MM.1S (cell line): ENCODE measurements at places on chromosomes 4 and X.

DNA sequence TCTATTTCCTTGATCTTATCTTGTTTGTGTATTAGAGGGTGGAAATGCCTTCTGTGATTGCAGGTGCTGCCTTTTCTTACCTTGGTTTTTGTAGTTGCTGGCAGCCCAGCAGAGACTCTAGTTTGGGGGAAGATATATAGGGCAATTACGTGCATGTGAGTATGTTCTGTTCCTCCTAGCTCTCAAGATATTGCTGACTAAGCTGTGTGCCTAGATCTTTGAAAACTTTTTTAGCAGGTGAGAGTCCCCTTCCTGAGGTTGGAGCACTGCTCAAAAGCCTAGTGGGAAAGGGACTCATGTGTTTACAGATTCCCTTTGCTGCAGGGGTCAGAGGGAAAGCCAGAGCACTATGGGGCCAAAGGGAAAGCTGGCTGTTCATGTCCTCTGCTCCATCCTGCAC is 136.1 kb downstream of the VSIG4 start:
- no peak for DNase-seq

DNA sequence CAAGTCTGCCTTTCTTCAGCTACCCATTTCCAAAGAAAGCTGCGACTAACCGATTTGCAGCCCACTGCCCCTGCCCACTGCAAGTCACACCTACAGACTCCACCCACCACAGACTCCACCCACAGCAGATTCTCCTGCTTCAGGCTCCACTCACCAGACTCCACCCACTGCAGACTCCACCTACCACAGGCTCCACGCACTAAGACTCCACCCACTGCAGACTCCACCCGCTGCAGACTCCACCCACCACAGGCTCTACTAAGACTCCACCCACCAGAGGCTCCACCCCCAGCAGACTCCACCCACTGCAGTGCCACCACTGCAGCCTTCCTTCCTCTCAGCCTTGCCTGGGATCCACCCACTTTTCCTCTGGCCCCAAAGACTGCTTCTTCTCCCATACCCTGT is 41.3 kb downstream of the ABLIM2 start:
- DNase-seq, result peak; percentile 21

DNA sequence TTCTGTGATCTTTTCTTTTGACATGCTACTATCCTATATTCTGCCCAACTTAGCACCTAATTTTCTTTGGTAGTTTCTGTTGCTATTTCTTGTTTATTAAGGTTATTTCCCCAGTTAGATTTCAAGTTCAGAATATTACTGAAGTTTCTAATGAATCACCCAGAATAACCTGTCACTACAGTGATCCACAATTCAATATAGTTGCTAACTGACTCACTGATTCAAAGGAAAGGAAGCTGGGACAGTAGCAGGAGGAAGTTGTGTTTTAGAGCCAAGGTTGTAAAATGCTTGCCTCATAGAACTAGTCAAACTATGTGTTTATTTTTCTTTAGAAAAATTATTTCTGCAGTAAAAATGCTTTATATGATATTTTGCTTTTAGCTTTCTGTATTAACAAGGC is 37.4 kb downstream of the PAK3 start:
- DNase-seq, result no peak

- peak; percentile 56 for DNase-seq
Measured at GRCh38 chr4:124111922-124112321, 600.6 kb downstream of the ANKRD50 start.

DNA sequence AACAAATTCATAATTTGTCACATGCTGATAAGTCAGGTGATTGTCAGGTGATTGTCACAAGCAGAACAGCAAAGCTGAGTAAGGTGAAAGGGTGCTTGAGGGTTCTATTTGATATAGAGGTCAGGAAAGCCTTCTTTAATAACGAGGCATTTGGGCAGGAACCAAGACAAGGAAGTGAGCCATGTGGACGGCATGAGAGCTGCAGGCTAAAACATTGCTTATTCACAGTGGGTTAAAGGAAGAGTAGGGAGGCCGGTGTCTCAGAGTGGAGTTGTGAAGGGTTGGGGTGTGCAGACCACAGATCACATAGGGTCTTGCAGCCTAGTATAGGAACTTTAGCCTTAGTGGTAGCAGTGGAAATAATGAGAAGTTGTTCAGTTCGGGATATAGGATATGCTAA is 31.3 kb upstream of the CYP2U1 start:
- no peak for DNase-seq

DNA sequence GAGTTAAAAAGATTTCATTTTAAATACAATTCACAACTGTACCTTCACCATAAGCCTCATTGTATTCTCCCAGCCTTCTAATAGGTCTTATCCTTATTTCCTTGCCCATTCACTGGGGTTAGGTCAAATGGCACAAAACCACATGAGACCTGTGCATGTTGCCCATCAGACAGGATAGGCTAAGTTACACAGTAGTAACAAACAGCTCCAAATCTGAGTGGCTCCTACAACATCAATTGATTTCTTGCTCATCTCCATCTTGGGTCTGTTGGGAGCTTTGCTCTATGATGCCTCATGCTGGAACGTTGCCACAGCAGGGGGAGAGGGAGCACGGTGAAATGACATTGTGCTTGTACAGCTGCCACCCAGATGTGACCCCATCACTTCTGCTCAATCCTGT is 70.6 kb downstream of the DHX15 start:
- no peak for DNase-seq

GRCh38 chr4:61350932-61351331 is 150.8 kb downstream of the ADGRL3 start:
- no peak for DNase-seq

DNA sequence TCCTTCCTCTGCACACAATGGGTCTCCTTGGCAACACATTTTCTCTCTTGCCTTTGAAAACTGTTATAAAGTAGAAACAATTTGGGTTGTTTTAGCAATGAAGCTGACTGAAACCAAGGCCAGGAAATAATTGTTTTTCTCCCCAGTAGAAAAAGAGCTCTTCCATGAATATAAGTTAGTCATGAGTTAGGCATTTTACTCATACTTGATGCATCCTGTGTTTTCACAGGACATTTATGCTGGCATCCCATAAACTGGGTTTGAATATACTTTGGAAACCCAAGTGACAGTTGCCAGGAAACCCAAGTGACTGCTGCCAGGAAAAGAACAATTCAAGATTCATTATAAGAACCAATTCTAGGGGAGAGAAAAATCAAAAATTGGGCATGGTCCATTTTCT is 128.6 kb upstream of the NPY2R start:
- no peak for DNase-seq

- no peak for DNase-seq
Measured at GRCh38 chr4:98765771-98766170, 107.4 kb upstream of the TSPAN5 start.

DNA sequence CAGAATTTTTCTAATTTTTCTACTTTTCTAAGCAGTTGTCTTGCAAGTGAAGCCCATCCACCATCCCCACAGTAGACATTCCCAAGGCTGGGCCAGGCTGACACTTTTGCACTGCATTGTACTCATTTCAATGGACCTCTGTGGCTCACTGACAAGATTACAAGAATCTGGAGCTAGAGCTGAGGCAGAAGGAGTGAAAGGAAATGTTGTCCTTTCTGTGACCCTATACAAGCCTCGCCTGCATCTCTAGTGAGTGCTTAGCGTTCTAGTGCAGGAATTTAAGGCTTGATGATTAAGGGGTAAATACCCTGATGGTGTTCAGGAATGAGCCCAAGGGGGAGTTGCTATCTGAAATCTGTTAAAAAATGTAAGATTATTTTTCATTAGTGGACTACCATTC is 6.3 kb downstream of the MAGED1 start:
- no peak for DNase-seq
